ENCODE measurements at places on chromosomes 11 and 22.

GRCh38 chr11:3220521-3221407 is 2.2 kb upstream of the MRGPRG start:
- no peak for DNase-seq

GRCh38 chr11:95138448-95138847 is 48.8 kb downstream of the ENDOD1 start:
- no peak for DNase-seq

DNA sequence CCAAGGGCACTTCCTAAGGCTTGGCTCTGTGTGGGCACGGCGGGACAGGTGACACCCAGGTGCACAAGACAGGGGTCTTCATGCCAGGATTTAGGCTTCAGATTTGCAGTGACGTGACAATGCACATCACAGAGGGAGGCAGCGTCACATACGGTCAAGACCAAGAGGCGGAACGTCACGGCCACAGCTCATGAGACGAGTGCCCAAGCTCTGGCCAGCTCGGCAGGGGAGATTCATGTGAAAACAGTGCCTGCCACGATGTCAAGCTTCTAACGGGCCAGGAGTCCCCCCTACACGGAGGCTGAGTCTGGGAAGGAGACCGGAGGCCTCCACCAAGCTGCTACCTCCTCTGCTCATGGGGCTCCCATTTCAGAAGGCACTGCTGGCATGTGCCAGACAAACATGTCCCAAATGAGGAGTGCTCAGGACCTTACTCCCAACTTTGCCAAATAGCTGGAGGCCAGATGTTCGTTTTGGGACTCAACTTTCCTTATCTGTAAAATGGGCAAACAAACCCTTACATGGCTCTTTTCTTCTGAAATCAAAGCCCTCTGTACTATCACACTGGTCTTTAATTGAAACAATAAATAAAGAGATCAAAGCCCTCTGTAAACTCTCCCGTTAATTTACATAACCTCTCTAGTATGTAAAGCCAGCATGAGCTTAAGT is 16.6 kb downstream of the VPS37C start:
- DNase-seq: no peak

DNA sequence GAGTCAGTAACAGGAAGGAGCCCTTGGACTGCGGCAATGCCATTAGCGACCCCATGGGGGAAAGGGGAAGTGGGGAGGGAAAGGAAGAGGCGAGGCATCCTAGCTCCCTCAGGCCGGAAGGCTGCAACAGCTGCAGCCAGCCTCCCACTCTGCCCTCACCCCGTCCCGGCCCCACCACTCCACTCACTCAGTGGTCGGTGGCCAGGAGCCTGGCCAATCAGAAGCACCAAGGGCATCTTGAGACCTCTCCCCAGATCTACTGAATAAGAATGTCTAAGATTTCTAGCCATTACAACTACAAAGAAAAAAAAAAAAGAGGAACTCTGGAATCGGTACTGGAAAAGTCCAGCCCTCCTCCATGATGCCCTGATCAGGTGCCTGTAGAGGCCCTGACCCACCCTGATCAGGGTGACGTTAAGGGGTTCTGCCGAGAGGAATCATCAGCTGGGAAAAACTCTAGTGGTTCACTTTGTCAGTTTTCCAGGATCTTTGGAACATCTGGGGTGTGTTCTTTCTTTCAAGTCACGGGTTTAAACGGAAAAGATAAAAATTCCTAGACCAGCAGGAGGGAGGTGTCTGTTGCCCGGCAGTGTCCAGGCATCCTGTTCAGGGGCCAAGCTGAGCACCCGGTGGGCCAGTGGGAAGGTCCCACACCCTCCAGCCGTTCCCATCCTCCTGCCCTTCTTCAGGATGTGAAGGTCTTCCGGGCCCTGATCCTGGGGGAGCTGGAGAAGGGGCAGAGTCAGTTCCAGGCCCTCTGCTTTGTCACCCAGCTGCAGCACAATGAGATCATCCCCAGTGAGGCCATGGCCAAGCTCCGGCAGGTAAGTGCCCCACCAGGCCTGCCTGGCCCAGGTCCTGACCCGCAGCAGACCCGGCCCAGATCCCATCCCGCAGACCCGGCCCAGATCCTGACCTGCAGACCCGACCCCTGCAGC is 14.4 kb downstream of the OAF start:
- no peak for DNase-seq

GRCh38 chr11:108035690-108036089 is 27.0 kb downstream of the CUL5 start:
- DNase-seq: no peak

- DNase-seq: no peak
Measured at GRCh38 chr11:117498791-117499190, 171.1 kb downstream of the CEP164 start.

GRCh38 chr11:7635137-7635536 is 38.2 kb downstream of the CYB5R2 start:
- DNase-seq: no peak

GRCh38 chr11:107427569-107428180 is 29.9 kb downstream of the CWF19L2 start:
- no peak for DNase-seq

GRCh38 chr11:1690167-1691025 is 6.6 kb upstream of the KRTAP5-6 start:
- no peak for DNase-seq

DNA sequence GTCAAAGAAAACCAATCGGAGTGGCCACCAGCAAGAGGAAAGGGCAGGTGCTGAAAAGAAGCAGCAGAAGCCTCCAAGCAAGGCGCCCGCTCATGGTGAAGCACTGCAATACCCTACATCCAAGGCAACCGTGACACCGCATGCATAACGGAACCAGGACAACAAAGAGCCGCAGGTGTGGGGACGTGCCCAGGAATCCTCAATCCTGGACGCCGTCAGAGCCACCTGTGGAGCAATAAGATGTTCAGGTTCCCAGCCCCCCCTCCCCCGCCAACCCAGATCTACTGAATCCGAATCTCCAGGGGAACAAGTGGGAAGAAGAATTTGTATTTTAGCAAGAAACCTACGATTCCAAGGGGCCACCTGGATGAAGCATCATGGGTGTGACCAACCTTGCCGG is 70.8 kb downstream of the SHANK2 start:
- DNase-seq: no peak

DNA sequence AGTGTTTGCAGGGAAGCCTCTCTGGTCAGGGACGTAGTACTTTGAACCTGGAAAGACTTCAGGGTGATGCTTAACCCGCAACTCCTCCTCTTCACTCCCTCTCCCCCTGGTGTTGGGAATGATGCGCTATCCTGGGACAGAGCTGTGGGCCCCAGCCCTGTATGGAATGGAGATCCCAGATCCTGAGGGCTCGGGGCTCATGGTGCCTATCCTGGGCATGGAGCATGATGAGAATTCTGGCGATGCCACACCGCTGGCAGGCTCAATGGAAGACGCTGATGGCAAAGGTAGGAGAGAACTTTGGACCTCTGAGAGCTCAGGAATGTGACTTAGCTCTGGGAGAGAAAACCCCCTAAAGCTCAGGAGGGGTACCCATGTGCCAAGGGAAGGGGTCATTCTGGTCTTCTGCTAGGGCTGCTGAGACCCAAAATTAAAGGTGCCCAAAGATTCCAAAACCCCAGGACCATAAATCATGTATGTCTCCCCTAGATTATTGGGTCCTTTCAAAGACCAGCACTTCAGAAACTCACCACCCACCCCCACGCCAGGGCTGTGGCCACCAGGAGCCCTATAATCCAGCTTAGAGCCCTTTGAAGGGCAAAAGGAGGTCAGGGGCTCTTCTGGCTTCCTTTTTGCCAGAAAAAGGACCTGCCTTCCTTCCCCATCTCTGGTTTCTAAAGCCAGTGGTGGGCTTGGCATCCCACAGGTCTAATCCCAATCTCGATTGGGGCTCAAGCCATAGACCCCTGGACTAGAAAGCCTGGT is 52.5 kb downstream of the BTG4 start:
- no peak for DNase-seq

DNA sequence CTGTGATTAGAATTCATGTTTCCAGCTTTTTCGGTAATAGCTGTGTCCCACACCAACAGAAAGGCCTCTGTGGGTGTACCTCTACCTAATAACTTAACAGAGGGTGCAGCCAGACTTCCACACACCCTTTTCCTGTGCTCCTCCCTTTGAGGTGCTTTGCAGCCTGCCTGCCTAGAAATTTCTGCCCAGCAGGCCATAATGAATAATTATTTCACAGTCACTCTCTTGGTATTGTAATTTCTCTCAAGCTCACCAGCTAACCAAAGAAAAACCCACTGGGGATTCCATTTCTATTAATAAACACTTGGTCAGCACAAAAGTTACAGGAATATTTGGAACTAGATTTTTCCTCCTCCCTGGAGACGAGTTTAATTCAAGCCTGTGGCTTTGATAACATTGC is 13.3 kb downstream of the WT1 start:
- no peak for DNase-seq

GRCh38 chr22:22454997-22455396 is 53.5 kb downstream of the ZNF280B start:
- no peak for DNase-seq

DNA sequence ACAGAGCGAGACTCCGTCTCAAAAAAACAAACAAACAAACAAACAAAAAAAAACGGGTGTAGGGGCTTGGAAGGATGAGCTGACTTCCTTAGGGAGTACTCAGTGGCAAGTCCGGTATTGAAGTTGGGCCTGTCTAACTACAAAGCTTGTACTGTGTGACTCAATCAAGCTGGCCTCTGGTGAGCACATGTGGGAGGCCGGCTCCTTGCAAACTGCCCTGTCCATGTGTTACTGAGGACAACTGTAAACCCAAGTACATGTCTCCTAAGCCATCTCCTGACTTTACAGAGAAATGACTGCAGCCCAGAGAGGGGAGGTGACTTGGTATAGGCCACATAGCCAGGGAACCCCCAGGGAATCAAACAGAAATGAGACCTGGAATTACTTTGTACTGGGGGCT is 11.6 kb downstream of the RIBC2 start:
- no peak for DNase-seq

DNA sequence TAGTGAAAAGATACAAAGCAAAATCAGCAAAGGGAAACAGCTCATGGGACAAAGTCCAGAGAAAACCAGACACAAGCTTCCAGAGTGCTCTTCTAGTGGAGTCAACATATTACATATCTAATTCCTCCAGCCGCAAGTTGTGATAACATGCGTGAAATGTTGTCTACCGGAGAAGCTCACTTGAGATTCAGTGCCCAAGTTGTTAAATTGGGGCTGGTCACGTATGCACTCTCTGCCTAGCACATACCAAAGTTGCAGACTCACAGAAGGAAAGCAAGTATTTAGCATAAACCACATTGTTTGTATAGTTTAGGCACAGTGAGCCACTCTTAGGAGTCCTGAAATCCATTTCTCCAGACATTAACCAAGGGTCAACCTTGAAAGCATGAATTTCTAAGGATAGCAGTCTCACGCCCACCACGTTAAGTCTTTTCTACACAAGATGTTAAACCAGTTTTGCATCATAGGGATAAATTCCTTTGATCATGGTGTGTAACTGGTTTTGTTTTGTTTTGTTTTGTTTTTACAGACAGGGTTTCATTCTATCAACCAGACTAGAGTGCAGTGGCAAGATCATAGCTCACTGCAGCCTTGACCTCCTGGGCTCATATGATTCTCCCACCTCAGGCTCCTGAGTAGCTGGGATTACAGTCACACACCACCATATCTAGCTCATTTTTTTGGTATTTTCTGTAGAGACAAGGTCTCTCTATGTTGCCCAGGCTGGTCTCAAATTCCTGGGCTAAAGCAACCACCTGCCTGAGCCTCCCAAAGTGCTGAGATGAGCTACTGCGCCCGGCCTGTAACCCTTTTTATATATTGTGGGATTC is 39.5 kb upstream of the EP300 start:
- no peak for DNase-seq

GRCh38 chr22:49087198-49087597 is 740.5 kb downstream of the BRD1 start:
- DNase-seq: no peak

- no peak for DNase-seq
Measured at GRCh38 chr11:123588117-123588863, 66.1 kb downstream of the SCN3B start.

- no peak for DNase-seq
Measured at GRCh38 chr11:44611687-44612434, 46.4 kb downstream of the CD82 start.

- DNase-seq: no peak
Measured at GRCh38 chr11:75245356-75246005, 4.9 kb downstream of the TPBGL start.

- DNase-seq: peak; percentile 19
Measured at GRCh38 chr11:126748100-126748791, 252.3 kb downstream of the KIRREL3 start.

DNA sequence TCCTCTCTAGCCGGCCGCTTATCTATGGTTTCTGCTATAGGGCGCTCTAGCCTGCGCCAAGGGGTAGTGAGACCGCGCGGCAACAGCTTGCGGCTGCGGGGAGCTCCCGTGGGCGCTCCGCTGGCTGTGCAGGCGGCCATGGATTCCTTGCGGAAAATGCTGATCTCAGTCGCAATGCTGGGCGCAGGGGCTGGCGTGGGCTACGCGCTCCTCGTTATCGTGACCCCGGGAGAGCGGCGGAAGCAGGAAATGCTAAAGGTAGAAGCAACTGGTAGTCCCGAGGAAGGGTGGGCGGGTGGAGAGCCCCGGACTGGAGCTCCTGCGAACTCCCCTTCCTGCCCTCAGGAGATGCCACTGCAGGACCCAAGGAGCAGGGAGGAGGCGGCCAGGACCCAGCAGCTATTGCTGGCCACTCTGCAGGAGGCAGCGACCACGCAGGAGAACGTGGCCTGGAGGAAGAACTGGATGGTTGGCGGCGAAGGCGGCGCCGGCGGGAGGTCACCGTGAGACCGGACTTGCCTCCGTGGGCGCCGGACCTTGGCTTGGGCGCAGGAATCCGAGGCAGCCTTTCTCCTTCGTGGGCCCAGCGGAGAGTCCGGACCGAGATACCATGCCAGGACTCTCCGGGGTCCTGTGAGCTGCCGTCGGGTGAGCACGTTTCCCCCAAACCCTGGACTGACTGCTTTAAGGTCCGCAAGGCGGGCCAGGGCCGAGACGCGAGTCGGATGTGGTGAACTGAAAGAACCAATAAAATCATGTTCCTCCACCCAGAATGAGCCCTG is at the start of the genes LBHD1 and UQCC3:
LBHD1 (minus strand) TSS at position 660 of the 782 bp plus-strand sequence. CDS start 2,236 bp downstream, outside the sequence.
UQCC3 (plus strand) TSS at position 66 of the 782 bp plus-strand sequence; CDS start at position 139, 73 bp downstream.
- DNase-seq: peak; percentile 71

- no peak for DNase-seq
Measured at GRCh38 chr11:28616160-28616965, 508.2 kb downstream of the METTL15 start.

GRCh38 chr22:44887941-44888366 is 121.9 kb downstream of the PHF21B start:
- no peak for DNase-seq

- no peak for DNase-seq
Measured at GRCh38 chr22:21803811-21804249, 63.6 kb downstream of the MAPK1 start.

GRCh38 chr11:132408877-132409276 is 1038.5 kb downstream of the NTM start:
- no peak for DNase-seq

- DNase-seq: peak; percentile 82
Measured at GRCh38 chr22:46069521-46070214, 80.7 kb upstream of the PPARA start.
